Psoas muscle (tissue), 8 donors: ENCODE measurements at places on chromosomes 7 and 10. TPM values are rescaled to one million over a fixed set of nuclear protein-coding genes. Genes with fewer than 3 reads are reported as not detected.

The SPDYE9 gene
- not detected for total RNA-seq

The CYP2C8 gene
- total RNA-seq = not detected

The ZKSCAN1 gene
- total RNA-seq = 38.5 TPM

The DENND2A gene
- 7.3 TPM for total RNA-seq

The LFNG gene
- 2.4 TPM for total RNA-seq

The CDK13 gene
- 21.0 TPM for total RNA-seq

The GPR26 gene
- total RNA-seq = not detected

The SCART1 gene
- 1.8 TPM for total RNA-seq

The NEUROD6 gene
- not detected for total RNA-seq

The OR2A12 gene
- total RNA-seq = not detected
